ENCODE measurements at places on chromosomes 16 and 17.

GRCh38 chr17:2484876-2485275 lies 26.8 kb downstream of the METTL16 start:
- no peak for ATAC-seq

DNA sequence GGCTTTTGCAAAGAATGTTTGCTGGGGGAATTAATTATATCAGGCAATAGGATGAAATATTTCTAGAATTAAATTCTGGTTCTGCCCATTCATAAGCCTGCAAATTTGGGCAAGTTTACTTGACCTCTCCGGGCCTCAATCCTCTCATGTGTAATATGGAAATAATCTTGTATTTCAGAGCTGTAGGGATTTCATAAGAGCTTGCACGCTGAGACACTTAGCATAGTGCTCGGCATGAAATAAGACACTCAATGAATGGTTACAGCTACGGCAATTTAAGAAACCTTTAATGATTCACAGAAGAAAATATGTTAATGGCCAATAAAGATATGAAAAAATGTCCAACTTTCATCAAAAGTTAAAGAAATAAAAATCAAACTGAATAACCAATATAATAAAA lies 40.6 kb upstream of the PITPNM3 start:
- no peak for ATAC-seq

- ATAC-seq, result no peak
Observed at GRCh38 chr17:10059684-10060211, 138.7 kb downstream of the GAS7 start.

- 0 out of 3 replicates have a peak, but pooled peaks have one; percentile 9 for ATAC-seq
Observed at GRCh38 chr17:50613007-50613992, 21.4 kb upstream of the ABCC3 start.

DNA sequence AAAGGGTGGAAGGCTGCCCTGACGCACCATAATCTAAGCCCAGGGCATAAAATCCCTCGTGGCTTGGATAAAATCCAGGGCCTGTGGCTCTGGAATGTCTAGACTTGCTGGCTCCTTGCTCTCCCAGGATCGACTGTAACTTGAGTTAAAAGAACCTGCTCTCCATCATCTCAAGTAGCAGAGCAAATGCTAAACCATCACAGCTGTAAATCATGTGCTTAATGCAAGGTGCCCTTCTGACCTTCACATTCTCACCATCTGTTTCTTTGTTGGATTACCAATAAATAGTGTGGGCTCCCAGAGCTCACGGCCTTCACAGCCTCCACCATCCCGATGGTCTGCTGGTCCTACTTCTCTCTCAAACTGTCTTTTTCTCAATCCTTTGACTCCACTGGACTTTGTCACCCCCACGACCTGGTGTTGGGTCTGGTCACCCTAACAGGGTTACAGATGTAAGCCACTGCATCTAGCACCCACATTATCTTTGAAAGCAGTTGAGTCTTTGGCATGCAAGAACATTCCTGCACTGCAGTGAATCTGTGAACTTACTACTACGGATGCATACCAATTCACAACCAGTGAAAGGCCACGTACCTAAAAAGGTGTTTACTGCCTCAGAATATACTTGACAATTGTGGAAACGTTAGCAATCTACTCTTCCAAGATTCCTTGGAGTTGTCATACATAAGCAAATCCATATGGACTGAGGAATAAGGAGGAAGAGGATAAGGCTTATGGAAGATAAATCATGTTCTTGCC lies 15.3 kb downstream of the RSL1D1 start:
- ATAC-seq, result peak; percentile 62

- ATAC-seq, result no peak
Observed at GRCh38 chr17:14011740-14012405, 57.4 kb upstream of the COX10 start.

DNA sequence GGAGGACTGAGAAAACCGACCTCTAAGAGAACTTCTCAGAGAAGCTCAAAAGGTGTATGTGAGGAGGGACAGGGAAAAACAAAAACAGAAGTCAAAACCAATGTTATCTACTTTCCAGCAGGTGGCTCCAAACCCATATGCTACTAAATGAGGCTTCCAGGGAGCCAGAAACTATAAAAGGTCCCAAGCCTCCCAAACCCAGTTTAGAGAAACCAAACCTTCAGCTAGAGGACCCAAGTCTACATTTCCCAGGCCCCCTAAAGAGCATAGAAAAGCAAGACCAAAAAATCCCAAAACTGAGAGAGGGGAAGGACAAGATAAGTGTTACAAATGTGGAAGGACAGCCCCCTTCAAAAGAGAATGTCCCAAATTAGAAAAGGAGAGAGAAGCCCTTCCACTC lies 3.7 kb downstream of the HPR start:
- ATAC-seq, result peak; percentile 86

GRCh38 chr17:55093353-55093752 lies 124.8 kb downstream of the STXBP4 start:
- ATAC-seq, result peak; percentile 34

- ATAC-seq, result no peak
Observed at GRCh38 chr16:80084614-80085013, 456.2 kb upstream of the DYNLRB2 start.

DNA sequence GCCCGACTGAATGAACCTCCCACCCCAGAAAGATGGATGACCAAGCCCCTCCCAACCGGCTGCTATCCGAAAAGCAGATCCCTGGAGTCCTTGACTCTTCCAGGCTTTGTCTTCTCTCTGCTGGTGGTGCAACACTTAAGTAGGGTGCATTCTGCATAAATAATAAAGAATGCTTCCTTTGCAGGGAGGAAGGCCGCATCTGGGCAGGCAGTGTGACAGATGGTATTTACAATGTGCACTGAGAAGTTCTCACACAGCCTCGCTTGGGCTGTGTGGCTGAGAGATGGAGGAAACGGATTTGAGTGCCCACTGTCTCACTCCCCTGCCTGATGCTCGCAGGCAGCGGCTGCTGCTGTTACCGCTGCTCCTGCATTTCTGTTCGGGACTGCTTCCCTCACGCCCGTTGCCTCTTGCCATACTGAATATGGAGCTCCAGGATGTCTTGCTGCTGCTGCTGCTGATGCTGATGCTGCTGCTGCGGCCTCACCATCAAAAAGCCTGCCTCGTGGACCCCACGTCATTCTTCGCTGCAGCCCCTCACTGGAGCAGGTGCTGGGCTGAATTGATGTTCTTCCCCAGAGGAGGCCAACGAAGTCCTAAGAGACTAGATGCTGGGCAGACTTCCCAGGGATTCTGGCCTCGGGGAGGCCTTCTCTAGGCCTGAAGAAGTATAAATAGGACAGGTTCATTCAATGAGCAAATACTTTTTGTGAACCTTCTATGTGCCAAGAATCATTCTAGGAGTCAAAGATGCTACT lies 7.1 kb upstream of the RHBDL3 start:
- no peak for ATAC-seq

DNA sequence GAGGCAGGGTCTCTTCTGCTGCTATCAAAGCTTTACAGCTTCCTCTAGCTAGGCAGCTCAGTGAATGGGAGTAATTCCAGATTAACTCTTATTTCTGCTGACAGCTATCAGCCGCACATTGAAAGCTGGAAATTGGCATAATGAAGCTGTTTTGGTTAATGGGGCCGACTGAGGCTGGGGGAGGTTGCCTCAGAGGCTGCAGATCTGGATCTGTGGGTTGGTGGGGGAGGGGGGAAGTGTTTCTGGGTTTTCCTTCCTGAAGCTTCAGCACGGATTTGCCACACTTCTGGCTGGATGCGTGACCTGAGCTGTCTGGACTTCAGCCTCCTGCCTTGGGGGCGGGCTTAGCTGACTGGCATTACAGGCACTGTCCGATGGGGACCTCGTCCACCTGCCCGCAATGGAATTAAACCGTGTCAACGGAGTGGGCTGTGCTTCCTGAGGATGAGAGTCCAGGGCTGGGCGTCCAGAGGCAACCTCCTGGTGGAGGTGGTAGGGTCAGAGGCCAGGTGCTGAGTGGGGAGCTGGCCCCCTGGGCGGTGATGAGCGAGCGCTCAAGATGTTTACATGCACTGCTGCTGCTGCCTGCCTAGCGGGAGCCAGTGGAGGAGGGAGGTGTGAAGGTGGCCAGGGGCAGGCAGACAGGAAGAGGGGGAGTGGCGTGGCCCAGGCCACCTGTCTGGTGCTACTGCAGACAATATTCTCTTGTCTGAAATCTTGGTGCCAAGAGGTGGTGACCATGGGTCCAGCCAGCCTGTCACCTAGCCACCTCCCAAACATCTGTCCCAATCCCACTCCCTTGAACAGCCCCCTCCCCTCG lies 6.7 kb upstream of the ABCC3 start:
- ATAC-seq, result no peak

DNA sequence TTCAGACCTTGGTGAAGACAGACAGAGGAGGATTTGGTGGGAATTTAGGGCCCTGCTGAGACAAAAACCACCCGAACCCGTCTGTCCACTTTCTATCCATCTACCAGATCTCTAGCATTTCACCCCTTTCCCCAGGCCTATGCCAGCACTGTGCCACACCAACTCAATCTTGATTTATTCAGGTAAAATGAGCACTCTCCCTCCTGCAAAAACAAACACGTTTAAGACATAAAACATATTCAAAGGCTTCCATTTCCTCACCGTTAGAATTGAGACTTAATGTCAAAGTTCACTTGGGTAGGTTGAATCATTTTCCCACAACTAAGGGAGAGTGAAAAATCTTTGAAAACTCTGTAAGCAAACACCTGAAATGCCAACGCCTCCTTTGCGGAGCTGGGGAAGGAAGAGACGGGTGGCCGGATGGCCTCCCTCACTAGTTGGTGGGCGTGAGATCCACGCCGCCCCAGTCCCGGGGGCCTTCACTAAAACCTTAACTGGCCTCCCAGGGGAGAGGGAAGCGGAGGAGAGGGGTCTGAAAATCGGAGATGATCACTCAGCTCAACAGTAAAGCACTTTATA lies 862 bp downstream of the DCAKD start:
- peak; percentile 25 for ATAC-seq

GRCh38 chr16:89574681-89575246 lies 794 bp upstream of the CPNE7 start:
- no peak for ATAC-seq

GRCh38 chr17:20302246-20302917 lies 165.0 kb downstream of the LGALS9B start:
- no peak for ATAC-seq

DNA sequence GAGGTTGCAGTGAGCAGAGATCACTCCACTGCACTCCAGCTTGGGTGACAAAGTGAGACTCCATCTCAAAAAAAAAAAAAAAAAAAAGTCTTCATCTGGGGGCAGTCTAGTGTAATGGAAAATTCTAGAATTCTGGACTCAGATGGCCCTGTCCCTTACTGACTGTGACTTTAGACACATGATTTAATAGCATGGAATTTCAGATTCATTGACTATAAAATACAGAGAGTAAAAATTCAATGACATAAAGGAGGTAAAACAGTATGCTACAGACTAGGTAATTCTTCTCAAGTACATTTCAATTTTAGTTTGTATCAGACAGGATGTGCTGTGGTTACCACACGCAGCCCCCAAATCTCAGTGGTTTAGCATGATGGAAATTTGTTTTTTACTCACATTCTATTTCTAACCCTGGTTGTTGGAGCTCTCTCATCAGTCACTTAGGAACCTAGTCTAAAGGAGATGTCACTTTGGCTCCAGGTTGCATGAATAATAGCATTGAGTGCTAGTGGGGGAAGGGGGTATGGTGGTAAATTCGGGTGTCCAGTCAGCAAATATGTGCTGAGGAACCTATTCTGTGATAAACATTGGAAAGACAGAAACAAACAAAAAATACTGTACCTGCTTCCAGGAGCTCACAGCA lies 444.0 kb downstream of the XYLT1 start:
- no peak for ATAC-seq

DNA sequence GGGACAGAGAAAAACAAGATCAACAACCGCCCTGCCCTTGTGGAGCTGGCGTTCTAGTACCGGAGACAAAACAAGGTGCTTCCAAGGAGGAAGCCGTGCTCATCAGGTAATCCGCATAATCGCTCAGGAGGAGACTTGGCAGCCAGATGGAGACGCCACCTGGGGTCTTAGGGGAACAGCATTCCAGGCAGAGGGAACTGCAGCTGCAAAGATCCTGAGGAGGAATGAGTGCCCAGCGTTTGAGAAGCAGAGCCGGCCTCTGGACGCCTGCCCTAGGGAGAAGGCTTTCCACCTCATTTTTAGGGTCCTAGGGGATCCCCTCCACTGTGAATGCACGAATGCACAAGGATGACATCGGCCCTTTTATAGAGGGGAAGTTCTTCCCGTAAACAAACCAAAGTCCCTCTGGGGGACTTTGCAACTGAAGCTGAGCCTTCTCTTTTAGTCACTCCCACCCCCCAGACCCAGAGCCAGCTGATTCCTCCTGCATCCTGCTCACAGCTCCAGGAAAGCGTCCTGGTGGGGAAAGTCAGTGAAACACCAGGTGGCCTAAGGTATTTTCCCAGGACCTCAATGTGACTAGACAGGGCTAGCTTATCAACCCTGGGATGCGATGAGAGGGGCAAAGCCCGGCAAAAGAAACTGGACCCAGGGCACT lies 13.2 kb upstream of the MPRIP start:
- ATAC-seq, result no peak

- no peak for ATAC-seq
Observed at GRCh38 chr16:23301251-23302044, 654 bp upstream of the SCNN1B start.

GRCh38 chr16:29256501-29256981 lies 150.0 kb downstream of the NPIPB11 start:
- no peak for ATAC-seq

DNA sequence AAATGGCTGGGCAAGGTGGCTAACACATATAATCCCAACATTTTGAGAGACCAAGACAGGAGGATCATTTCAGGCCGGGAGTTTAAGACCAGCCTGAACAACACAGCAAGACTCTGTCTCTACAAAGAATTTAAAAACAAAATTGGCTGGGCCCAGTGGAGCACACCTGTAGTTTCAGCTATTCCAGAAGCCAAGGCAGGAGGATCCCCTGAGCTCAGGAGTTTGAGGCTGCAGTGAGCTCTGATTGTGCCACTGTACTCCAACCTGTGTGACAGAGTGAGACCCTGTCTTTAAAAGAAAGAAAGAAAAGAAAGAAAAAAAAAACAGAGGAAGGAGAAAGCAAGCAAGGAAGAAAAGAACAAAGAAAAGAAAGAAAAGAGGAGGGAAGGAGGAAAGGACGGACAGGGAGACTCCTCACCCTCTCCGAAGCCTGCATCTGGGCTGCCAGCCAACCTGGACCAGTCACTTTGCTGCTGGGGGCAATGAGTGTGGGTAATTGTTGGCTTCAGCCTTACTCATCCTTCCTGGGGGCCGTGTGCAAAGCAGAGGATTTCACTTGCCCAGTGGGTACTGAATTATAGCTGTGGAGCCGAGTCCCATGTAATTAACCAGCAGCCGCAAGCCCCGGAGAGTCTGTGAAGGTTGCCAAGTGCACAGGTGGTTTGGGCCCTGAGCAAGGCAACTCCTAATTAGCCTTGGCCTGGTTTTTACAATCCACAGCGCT lies 6.7 kb upstream of the MT4 start:
- peak; percentile 94 for ATAC-seq
